ENCODE measurements at places on chromosomes 4 and X.

- no peak for DNase-seq
Observed at GRCh38 chrX:110311437-110312230, 6.3 kb downstream of the AMMECR1 start.

DNA sequence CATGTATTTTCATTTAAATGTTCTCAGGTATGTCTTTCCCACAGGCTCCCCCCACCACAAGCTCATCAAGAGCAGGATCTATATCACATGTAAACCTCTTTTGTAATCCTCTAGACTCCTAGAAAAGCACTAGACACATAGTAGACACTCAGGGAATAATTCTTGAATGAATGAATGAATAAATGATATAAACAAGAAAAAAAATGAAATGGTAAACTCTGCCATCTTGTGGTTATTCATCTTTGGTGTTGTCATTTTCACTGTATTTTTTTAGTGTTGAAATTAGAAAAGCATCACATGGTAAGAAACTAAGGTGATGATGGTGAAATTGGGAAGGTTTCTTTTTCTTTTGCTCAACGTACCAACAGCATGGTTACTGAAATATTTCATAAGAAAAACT is 34.2 kb upstream of the C1GALT1C1 start:
- DNase-seq: peak; percentile 15

DNA sequence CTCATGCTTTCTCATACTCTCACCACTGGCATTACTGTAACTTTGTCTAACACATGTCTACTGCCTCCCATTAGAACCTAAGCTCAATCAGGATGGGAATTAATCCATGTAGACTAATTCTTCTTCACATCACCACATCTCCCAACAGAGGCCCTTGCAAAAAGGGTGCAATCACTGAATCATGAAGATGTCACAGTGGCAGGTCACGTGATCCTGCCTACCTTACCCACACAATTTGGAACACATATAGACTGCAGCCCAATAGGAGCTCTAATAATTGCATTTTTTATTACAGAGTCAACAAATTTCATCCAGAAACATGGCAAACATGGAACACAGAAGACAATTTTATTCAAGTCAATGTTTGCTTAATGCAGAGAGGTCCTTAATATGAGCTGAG is 146.6 kb downstream of the NR3C2 start:
- no peak for DNase-seq

DNA sequence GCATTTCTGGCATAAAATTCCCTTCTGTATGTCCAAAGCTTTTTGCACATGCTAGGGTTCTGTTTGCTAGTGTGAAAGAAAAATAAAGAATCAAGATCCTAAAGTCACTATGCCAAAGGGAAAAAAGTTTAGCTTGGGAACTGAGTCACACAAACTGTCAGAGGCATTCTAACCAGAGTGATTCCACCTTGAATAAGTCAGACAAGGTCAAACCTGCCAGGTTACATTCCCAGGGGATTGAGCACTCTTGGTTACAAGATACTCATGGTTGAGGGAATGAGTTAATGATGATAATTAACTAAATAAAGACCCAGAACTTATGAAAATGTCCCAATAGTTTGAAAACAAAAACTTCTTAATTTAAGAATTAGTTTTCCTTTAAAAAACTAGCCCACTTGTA is 13.7 kb upstream of the UGT2B17 start:
- DNase-seq: no peak

- DNase-seq: no peak
Observed at GRCh38 chr4:87360338-87360935, 30.6 kb downstream of the HSD17B11 start.

DNA sequence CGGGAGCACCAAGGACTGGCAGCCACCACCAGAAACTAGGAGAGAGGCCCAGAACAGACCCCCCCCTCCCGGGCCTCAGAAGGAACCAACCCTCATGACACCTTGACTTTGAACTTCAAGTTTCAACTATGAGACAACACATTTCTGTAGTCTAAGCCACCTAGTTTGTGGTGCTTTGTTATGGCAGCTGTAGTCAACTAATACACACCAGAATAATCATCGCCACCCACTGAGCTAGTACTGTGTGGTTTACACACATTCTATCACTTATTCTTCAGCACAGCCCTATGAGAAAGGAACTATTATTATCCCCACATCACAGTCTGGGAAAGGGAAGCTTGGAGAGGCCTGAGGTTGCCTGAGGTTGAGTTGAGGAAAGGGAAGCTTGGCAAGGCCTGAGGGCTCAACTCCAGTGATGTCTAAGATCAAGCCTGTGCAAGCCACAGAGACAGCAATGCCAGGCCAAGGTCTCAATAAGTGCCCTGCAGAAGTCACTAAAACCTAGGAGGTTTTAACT is 126.6 kb downstream of the FHDC1 start:
- no peak for DNase-seq

GRCh38 chrX:151184705-151185104 is 8.3 kb downstream of the GPR50 start:
- no peak for DNase-seq

DNA sequence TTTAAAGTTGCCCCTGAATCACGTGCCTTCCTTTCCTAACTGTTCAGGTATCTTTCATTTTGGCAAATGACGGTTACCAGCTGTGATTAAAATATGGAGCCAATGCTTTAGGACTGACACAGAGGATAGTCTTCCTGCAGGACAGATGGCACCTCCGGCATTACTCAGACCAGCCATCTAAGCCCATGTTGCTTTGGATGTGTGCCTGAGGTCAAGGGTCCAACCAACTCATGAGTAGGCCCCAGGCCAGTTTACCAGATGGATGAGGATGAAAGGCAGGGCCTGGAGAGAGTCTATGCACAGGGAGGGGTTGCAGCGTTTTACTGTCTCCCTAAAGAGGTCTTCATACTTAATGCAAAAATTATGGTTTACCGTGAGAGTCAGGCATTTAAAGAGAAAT is 174.0 kb upstream of the GATB start:
- no peak for DNase-seq

DNA sequence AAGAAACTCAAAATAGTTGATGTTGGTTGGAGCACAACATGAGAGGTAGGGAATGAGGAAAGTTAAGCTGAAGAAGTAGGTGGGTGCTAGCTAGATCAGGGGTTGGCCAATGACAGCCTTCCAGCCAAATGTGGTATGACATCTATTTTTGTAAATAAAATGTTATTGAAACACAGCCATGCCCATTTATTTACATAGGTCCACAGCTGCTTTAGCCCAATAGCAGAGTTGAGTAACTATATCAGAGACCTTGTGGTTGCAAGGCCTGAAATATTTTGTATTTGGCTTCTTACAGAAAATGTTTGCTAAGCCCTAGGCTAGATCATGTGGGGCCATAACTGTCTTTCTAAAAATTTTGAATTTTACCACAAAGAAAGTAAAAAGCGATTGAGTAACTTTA is 234.9 kb upstream of the CTSO start:
- no peak for DNase-seq

DNA sequence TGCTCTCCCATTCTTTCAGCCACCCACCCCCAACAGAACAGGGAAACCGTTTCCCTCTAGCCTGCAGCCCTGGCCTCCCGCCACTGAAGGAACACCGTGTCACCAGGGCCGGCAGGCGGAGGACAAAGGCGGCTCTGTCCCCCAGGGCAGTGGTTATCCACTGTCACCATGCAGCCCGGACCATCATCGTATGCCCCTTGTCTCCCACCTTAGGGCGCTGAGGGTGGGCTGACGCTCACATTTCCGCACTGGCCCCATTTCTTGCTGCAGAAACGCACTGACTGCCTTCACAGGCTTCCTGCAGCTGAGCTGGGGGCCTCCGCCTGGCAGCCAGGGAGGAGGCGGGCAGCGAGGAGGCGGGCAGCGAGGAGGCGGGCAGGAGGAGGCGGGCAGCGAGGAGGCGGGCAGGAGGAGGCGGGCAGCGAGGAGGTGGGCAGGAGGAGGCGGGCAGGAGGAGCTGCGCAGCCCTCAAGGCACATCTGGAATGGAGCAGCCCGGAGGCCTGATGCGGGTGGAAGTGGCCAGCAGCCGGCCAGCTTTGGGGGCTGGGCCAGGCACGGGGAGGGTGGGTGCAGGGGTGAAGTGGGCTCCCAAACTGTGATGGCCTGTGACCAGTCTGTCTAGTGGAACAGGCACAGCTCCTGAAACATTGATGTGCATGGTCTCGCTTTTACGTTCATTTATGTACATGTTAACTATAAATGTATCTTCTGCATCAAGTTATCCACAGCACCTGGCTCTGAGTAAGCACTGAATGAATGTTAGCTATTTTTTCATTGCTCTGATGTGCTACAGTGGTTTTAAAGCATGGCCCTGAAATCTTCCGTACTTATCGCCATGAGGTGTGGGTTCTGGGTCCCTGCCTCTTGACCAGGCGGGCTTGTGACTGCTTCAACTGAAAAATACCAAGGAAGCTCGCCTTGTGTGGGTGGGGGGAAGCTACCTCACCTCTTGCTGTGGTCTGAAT is 20.6 kb upstream of the KIAA0232 start:
- DNase-seq: no peak

All from fibroblast of skin of right biceps (primary cell).